A375 (cell line): ENCODE measurements at places on chromosomes 5 and 9. TPM values are rescaled to one million over a fixed set of nuclear protein-coding genes. Genes with fewer than 3 reads are reported as not detected.

OR1J2 gene
- 0.49 TPM in 1 of 2 replicates, not detected in the other for total RNA-seq

ATP6V1G1 gene
- total RNA-seq = 143 and 158 TPM in 2 replicates

MYOT gene
- not detected in 2 replicates for total RNA-seq

SNCB gene
- total RNA-seq = not detected in 2 replicates

FOXI1 gene
- not detected in 2 replicates for total RNA-seq

SPINK1 gene
- not detected in 2 replicates for total RNA-seq
